T-helper 1 cell (primary cell): ENCODE measurements at places on chromosomes 4 and X.

GRCh38 chr4:98555798-98556445 lies 102.5 kb downstream of the TSPAN5 start:
- DNase-seq, result no peak

- no peak for DNase-seq
These were observed 26.8 kb downstream of the COQ2 start for GRCh38 chr4:83257811-83258210.

DNA sequence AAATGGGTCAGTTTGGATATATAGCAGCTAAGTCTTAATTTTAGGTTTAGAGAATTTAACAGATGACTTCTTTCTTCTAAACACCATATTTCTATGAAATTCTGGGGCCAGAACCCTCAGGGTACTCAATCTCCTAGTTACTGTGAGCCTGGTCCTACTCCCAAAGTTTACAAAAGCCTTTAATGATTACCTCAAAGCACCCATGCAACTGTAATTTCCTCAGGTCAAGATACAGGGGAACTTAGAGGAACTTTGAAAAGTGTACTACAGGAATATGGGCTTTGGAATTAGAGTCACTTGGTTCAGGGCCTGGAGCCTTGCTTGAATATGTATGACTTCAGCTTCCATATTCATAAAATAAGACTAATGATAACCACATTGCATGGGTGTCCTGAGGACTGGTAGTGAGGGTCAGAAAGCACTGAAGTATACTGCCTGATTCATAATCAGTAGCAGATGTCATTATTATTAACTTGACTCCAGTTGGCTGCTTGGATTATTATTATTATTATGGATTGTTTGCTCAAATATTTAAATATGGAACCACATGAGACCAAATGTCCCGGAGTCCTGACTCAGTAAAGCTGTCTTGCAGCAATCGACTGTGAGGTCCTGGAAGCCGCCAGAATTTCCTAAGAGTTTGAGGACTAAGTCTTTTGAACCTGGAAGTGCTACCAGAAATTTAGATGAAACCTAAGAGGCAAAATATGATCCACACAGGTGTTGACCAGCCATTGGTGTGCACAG lies 2.0 kb upstream of the ADH7 start:
- DNase-seq, result no peak

DNA sequence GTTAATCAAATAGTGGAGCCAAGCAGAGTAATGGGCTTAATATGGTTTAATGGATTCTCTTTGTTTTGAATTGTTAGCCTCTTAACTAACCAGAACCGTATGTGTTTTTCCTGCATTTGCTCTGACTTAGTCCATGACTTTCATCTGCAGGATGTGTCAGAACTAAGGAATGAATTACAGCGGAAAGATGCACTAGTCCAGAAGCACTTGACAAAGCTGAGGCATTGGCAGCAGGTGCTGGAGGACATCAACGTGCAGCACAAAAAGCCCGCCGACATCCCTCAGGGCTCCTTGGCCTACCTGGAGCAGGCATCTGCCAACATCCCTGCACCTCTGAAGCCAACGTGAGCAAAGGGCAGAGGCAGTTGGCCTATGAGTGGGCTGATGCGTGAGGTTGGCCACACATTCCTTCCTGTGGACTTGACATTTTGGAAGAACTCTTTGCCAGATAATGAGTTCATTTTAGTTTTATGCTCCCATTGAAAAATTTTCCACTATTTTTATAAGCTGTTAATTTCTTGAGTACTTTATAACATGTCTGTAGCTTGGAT lies 9.1 kb downstream of the MED28 start:
- DNase-seq, result no peak

DNA sequence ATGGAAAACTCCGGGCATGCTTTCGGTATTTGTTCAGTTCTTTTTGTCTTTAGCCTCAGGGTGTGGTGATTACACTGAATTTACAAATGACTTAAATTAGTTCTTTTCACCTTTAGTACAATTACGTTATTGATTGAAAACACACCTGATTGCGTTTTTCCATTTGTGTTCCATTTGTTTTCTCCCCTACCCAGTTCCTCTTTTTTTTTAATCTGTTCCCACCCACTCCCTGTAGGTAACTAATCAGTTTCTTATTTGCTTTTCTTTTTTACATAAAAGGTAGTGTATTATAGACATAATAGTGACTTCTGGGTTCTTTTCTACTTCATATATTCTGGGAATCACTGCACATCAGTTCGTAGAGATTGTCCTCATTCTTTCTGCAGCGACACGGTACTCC lies 53.4 kb downstream of the TNIP2 start:
- no peak for DNase-seq

GRCh38 chr4:176794151-176794550 lies 1.4 kb upstream of the VEGFC start:
- DNase-seq, result no peak

GRCh38 chr4:144967161-144967560 lies 130.8 kb downstream of the ANAPC10 start:
- no peak for DNase-seq

GRCh38 chr4:2462992-2463762 lies 5.7 kb upstream of the RNF4 start:
- DNase-seq, result no peak

DNA sequence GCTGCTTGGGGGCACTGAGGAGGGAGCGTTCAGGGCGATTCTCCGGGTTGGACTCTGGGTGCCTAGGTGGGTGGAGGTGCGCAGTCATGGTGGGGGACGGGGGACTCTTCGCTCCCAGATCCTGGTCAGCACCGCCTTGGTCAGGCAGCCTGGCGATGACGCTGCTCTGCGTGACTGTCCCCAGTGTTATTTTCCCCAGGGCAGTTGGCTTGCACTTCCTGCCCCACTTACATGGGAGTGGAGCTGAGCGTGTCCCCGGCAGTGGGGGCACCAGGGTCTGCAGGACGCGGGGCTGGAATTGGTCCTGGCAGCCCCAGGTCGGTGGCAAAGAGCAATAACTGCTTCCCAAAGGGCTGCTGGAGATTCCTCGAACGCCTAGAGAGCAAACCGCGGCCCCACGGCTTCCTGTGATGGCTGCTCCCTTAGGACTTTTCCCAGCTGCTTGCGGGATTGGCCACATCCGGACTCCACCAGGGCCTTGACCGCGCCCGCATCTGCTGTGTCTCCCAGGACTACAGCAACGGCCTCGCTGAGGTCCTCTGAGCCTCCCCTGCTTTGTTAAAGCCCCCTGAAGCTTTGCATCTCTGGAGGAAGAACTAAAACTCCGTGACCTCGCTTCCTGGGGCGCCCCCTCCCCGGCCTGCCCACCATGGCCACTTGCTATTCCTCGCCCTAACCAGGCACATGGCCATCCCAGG lies 35.3 kb upstream of the GPR78 start:
- DNase-seq, result no peak

- no peak for DNase-seq
These were observed 328.6 kb upstream of the ARX start for GRCh38 chrX:25344161-25344936.

GRCh38 chr4:47410271-47410670 lies 53.2 kb downstream of the COMMD8 start:
- DNase-seq, result no peak

- no peak for DNase-seq
These were observed 55.9 kb downstream of the AMOT start for GRCh38 chrX:112784692-112785091.

- DNase-seq, result no peak
These were observed 436.0 kb downstream of the CENPC start for GRCh38 chr4:67109276-67109675.

DNA sequence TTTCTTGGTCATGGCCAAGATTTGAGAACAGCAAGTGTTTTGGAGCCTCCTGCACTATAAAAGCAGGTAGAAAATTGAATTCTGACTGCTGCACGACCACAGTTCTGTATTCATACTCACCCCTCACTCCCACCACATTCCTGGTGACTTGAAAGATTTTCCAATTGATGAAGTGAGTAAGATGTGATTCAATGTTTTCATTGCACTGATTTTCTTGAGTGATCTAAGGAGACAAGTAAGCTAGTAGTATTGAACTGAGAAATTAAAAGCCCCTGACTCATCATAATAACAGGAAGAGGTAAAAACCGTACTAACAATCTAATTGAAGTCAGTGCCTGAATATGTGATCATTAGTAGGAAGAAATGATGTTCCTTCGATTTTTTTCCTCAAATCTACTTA lies 6.1 kb upstream of the SEC24D start:
- no peak for DNase-seq

DNA sequence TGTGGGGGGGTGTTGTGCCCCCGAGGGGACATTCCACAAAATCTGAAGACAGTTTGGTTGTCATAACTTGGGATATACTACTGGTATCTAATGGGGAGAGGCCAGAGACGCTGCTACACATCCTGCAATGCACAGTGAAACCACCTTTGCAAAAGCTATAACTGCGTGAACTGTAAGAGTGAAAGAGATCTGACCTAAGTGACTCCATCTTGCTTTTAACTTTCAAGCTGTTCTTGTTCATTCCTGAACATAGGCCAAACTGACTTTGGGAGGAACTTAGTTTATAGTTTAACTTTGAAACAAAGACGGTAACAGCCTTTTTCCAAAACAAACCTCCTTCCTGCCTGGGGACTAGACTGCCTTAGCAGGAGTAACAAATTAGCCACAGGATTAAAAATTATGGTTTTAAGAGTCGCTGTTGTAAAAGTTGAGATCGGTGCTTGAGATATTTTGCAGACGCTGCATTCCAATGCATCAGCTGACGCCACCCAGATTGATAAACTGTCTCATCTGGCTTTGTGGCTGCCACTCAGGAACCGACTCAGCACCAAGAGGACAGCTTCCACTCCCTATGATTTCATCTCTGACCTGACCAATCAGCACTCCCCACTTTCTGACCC lies 70.9 kb downstream of the ATXN3L start:
- no peak for DNase-seq

DNA sequence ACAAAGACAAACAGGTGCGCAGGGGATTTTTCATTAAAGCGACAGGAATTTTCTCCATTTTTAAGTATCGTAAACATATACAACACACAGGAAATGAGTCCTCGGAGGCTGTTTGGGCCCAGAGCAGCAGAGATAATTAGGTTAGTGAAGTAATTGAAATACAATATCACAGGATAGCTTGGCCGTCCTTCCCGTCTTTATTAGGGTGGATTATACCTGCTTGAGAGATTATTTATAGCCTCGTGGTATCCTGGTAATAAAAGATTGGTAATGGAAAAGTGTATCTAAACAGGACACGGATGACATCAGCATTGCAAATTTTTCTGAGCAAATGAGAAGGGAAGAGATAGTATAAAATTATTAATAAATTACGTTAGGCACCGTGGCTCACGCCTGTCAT lies 68.2 kb downstream of the CRLF2 start:
- no peak for DNase-seq

- no peak for DNase-seq
These were observed 16.0 kb upstream of the MMRN1 start for GRCh38 chr4:89878611-89879010.
